ENCODE measurements at places on chromosomes 7 and 10.

DNA sequence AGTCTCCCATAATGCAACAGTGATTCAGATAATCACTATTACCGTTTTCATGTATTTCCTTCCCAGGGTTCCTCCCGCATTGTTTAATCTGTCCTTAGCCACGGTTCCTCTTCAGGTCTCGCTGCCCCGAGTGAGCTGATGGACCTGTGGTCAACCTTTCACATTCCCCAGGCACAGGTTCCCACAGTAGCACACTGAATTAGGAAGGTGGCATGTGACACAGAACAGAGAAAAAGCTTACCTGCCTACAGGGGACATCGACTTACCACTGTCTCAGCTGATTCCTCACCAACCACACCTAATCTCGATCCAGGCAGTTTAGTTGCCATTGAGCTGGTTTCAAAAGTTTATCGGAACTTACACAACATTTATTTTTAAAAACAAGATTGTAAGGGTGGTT is 72.2 kb downstream of the MTURN start:
- peak; percentile 46 for DNase-seq

DNA sequence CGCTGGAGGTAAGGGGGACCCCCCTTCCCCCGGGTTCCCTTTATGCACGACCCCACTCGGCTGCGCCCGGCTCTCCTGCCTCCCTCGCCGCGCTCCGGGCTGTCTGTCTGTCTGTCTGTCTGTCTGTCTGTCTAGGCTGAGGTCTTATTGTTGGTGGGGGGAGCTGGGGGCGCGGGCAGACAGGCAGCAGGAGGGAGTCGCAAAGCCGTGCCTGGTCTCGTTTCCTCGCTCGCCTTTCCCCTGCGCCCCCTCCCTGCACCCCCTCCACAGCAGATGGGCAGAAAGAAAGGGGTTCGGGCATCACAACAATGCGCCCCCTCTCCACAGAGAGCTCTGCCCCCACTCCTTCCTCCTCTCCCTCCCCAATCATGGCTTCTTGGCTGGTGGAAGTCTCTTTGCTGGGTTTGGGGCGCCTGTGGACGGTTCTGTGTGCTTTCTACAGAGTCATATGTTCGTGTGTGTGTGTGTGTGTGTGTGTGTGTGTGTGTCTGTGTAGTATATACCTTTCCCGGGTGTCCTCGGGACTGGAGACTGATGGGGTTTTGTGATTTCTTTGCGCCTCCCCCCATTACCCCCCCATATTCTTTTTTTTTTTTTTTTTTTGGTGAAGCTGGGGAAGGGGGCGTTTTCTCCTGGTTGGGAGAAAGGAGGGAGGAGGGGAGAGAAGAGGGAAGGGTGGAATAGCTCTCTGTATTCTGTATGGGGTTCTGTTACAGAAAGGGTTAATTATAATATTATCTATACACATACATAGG is 1.9 kb downstream of the AUTS2 start:
- peak; percentile 57 for DNase-seq

DNA sequence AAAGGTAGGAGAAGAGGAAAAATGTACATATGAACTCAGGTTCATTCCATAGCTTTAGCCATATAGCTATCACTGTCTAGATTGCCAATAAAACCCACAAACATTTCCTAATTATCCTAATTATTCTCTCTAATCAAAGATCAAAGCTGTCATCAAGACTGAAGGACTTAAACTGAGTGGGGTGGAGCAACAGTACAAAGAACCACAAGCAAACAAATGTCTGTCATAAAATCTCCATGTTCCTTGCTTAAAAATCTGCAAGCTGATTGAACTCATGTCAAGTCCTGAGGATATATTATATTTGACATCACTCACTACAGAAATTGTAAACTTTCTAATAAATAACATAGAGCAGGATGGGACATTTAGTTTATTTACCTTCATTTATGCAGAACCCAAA is 315.9 kb downstream of the SNX13 start:
- no peak for DNase-seq

DNA sequence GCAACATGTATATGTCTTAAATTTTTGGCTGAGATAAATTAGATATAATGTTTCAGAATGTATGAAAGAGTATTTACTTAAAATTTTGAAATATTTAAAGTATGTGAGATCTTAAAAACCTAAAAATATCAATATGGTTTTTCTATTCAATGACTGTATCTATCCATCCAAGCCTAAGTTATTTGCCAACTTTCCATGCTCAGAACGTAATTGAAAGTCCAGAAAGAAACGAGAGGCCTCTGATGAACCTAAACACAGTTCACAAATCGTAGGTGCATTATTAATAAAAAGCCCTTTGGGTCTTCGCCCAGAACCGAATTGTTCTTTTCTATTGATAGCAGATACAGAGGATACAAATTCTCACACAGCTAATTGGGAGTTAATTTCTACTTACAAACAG is 6.5 kb downstream of the SVIL start:
- no peak for DNase-seq

GRCh38 chr7:112132051-112132694 is 74.0 kb downstream of the DOCK4 start:
- DNase-seq, result no peak

- DNase-seq, result no peak
Measured at GRCh38 chr7:142158736-142159496, 47.4 kb downstream of the MGAM2 start.

DNA sequence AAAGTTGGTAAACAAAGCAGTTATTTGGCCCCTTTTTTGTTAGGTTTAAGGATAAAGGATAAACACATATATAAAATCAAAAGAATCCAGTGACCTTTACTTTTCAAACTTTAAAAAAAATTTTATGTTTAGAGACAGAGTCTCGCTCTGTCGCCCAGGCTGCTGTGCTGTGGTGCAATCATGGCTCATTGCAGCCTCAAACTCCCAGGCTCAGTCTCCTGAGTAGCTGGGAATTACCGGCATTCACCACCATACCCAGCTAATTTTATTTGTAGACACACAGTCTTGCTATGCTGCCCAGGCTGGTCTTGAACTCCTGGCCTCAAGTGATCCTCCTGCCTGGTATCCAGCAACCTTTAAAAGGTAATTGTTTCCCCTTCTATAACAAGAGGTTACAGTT is 31.3 kb downstream of the GNA12 start:
- no peak for DNase-seq

Data from T47D (cell line).